Stimulated activated CD4-positive, alpha-beta T cell treated with anti-CD3 and anti-CD28 coated beads, Interleukin-1b, Interleukin-23, amount 100 ng/mL, for 1 hour (primary cell): ENCODE measurements at places on chromosomes 7 and 10.

GRCh38 chr10:23070913-23071218 lies 24.5 kb upstream of the MSRB2 start:
- no peak for DNase-seq

DNA sequence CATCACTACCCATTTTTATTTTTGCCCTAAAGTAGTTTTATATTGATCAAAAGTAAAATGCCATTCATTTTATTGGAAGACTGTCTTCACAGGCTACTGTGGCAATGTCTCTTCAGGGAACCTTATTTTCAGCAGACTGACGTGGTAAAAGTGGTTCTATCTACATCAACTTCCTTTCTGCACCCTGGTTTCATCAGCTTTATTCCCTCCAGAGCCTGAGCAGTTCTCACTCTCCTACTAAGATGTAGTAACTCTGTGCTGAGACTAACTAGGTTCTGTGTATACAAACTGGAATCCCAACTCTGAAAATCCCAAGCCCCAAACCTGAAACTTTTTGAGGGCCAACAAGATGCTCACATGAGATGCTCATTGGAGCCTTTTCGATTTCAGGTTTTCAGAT lies 155.3 kb downstream of the SFMBT2 start:
- DNase-seq, result no peak

GRCh38 chr10:1142596-1142995 lies 86.4 kb downstream of the WDR37 start:
- DNase-seq, result no peak

- DNase-seq, result no peak
These were observed 245.6 kb upstream of the PITRM1 start for GRCh38 chr10:3418041-3418754.

DNA sequence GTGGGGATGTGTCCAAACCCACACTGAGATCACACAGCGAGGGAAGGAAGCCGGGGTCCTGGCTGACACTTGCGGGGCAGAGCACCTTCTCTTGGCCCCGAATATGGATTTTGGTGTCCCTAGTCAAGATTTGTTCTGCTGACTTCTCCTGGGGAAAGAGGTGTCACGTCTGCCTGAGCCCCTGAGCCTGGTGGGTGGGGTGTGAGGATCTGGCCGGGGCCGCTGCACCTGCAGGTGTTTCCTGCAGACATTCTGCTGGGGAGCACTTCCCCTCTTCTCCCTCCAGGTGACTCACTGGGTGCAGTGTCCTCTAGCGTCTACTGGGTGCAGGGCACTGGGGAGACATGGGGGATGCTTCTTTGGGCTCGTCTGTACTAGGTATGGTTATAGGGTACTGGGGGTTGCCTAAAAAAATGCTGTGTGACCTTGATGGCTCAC lies 99.2 kb downstream of the GRK5 start:
- DNase-seq, result peak; percentile 53

- DNase-seq, result no peak
These were observed 407.7 kb downstream of the SH2D4B start for GRCh38 chr10:80945264-80945880.

DNA sequence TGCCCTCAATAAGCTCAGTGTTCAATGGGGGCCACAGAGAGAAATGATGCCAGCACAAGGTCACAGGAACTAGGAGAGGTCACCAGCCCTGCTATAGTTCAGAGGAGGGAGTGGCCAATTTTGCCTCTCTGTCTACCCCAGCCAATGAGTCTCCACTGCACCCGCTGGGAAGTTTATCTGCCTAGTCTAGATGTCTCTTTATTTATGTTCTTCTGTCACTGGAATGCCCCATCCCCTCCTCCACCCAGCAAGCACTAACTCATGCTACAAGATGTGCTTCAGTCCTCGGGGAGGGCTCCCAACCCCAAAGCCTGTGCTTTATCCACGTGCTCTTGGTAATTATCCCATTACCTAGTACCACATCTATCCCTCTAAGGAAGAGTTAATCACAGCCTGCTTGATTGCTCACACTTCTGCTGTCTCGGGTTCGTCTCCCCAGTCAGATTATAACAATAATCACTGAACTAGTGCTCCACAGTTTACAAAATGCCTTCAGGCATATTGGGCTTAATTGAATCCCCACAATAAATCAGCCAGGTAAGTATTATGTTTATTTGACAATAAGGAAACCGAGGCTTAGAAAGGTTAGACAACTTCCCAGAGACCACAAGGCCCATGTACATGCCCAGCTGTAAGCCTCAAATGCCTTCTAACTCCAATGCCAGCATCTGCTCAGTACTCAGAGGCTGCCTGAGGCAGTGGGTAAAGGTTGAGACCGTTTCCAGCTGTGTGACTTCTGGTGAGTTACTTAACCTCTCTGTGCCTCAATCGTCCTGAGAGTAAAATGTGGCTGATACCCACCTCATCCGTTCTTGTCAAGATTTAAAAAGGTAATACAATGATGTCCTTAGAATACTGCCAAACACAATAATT lies 3.9 kb downstream of the HIP1 start:
- DNase-seq, result no peak

GRCh38 chr10:72612203-72612826 lies 13.6 kb downstream of the MICU1 start:
- no peak for DNase-seq

GRCh38 chr10:19570120-19570519 lies 246.1 kb upstream of the PLXDC2 start:
- no peak for DNase-seq

- no peak for DNase-seq
These were observed 9.3 kb downstream of the TCF7L2 start for GRCh38 chr10:112959207-112959838.

DNA sequence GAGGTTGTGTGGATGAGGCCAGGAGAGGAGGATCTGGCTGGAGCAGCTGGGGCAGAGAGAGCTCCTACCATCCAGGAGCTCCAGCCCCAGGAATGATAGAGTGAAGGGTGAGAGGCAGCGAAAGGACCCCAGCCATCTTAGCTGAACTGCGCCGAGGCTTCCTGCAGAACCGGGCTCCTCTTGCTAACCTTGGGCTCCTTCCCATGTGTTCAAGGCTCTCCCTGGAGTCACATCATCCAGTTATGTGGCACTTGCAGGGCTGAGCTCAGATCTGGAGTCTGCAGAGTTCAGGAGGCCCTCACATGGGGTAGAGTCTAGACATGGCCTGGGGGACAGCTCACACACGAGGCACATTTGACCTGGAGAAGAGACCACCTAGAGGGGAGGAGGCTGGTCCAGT lies 225.0 kb upstream of the ZNF32 start:
- DNase-seq, result no peak

- DNase-seq, result no peak
These were observed at the start of gene PON1 for GRCh38 chr7:95324431-95324830. TSS of gene PON1 (minus strand) at chr7:95324532. CDS start at chr7:95324475, 57 bp downstream.

GRCh38 chr7:141695803-141696289 lies 6.1 kb downstream of the DENND11 start:
- no peak for DNase-seq

DNA sequence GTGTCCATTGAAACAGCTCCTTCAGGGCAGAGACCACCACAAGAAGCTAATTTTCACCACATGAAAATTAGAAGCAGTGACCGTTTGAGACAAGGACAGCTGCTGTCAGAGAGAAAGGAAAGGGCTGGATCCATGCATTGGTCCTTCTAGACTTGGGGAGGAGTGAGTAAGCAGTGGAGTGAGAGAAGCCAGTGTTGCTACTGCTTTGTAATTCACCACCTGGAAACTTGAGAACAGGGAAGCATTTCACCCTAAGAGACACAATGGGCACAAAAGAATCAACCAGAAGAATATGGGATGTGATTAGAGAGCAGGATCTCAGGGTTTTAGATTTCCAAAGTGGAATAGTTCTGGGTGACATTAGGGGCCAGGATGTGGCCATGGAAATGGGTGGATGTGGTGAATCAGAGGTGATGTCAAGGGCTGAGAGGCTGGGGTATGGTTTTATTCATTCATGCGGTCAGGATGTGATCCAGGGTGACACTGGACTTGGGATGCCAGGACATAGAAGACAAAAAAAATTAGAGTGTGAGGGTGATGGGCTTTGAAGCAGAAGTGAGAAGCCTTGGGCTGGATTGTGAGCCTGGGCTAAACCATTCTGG lies 61.6 kb downstream of the DENND11 start:
- no peak for DNase-seq

- DNase-seq, result no peak
These were observed 86.5 kb downstream of the HERC4 start for GRCh38 chr10:67988606-67989005.

DNA sequence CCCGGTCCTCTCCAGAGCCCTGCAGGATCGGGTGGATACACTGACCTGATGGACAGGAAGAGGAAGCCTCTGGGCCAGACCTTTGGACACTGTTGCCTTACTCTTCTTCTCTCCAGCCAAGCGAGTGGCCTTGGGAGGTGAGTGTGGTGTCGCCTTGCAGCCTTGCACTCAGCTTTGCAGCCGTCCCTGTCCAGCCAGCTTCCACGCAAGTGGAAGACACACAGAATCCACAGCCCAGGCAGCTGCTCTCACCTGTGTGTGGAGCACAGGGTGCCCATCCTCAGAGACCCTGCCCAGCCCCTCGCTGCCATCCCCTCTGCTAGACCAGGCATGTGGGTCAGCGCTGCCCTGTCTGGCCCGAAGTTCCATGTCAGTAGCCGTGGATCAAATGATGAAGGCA lies 239.1 kb downstream of the EBF3 start:
- no peak for DNase-seq

DNA sequence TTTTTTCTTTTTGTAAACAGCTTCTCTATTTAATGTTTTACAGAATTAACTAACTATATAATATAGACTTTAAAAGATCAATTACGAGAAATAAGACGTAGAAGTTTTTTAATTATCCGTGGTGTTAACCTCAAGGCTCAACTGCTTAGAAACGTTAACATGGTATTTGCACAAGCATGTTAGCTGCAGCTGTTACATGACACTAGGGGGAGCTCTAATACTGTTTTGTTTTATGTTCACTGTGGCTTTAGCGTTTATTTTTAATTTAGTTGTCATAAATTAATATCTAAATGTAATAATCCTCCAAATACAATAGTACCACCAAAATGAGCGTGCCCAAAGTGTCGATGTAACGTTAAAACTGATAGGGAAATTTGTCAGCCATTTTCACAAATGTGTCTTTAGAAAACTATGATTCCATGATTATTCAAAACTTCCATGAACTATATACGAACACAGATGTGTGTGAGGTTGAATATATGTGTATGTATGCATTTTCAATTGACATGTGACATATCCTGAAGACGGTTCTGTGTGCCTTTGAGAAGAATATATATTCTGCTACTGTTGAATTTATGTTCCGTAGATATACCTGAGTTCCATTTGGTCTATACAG lies 828.8 kb upstream of the MBL2 start:
- no peak for DNase-seq

DNA sequence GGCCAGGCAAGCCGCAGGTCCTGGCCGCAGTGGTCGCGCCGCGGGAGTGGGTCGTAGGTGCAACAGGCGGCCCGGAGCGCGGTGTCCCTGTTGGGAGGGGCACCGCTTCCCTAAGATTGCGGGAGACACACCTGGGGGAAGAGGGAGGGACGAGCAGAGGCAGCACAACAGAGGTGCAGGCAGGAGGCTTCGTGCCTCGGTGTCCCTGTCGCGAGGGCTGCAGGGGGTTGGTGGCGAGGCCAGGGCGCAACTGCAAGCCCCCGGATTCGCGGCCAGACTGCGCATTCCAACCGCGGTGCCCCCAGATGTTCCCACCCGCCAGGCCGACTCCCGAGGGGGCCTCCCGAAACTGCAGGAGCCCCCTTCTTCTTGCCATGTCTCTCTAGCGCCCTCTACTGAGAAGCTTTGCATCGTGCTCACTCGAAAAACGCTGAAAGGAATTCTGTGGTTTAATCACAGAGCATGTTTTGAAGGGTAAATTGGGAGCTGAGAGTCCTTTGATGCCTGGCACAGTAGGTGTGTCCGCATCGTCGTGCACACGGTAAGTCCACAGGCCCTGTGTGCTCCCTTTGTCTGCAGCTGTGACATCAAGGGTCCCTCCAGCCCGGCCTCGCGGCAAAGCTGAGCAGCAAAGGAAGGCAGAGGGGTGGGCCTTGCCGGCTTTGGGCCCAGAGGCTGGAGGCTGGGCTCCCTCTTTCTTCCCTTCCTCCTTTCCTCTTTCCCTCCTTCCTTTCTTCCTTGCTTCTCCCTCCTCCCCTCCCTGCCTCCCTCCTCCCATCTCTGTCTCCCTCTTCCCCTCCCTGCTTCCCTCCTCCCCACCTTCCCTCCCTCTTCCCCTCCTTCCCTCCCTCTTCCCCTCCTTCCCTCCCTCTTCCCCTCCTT lies 6.2 kb upstream of the MBL2 start:
- DNase-seq, result no peak

- DNase-seq, result no peak
These were observed 5.5 kb upstream of the MDFIC start for GRCh38 chr7:114916261-114916892.

DNA sequence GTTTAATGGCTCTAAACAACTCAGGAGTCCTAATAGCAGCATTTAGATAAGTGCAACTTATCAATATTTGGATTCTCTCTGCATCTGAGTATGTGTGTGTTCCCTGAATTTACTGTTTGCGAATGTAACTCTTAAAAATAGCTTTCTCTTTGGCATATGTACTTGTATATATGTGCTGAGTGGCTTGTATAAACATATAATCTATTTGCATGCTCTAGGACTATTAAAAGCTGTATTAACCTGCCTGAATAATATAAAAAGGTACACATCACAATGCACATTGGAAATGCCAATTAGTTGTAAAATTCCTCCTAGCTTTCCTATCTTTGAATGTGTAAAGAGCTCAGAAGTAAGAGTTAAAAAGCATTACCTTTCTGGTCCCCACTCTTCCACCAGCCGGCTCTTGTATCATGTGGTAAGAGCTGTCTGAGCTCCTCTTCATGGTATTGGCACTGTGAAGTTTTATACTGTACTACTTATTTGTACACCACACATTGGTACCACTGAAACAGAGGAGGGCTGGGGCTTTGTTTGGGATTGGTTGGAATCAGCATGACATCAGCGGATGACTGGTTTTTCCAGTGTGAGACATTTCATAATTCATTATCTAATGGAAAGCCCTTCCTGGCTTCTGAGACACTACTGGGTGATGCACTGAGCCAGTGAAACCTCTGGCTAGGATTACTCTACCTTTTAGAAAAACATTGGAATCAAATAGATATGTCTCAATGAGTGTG lies at the start of gene INHBA:
Gene INHBA, minus strand, starts transcription at position 456 of the 737 bp plus-strand sequence. CDS start 2,716 bp downstream, outside the sequence.
- DNase-seq, result no peak

GRCh38 chr10:132054564-132054963 lies 11.2 kb upstream of the JAKMIP3 start:
- DNase-seq, result no peak

DNA sequence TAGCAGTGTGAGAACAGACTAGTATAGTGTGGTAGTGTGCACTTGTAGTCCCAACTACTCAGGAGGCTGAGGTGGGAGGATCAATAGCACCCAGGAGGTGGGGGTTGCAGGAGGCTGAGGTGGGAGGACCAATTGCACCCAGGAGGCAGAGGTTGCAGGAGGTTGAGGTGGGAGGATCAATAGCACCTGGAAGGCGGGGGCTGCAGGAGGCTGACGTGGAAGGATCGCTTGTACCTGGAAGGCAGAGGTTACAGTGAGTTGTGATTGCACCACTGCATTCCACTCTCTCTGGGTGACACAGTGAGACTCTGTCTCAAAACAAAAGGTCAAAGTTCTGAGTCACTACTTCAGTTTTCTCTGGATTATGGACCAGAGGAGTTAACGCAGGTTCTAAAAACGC lies 22.6 kb upstream of the DIP2C start:
- DNase-seq, result no peak
